ENCODE measurements at places on chromosomes 6 and 20. TPM values are rescaled to one million over a fixed set of nuclear protein-coding genes. Genes with fewer than 3 reads are reported as not detected.

DNA sequence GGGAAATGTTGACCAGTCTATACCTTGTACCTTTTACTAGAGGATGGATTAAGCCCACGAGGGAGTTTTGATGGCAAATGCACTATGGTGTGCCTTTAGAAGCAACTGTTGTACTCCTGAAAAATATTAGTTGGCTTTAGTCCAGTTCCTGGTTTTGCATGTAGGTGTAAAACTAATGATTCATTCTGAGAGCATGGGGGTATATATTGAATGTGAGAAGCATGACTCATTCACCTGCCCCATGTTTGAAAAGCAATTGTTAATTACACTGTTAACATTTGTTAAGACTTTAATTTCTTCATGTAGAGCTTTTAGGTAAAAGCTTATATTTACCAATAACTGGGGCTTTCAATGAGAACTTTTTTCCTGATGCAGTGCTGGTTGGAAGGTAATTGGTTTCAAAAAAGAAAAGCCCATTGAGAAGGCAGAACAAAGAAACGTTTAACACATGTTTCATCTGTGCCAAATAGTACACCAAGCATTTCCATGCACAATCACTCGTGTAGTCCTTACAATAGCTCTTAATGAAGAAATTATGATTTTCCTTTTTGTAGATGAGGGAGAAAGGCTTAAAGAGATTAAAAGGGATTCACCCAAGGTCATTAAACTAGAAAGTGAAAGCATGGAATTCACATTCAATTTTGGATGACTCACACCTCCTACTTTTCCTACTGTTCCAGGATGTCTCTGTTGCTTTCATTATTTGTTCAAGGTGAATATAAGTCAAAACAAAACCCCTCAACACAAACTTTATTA, 134.1 kb downstream of the CCDC170 start:
- DNase-seq = no peak

DNA sequence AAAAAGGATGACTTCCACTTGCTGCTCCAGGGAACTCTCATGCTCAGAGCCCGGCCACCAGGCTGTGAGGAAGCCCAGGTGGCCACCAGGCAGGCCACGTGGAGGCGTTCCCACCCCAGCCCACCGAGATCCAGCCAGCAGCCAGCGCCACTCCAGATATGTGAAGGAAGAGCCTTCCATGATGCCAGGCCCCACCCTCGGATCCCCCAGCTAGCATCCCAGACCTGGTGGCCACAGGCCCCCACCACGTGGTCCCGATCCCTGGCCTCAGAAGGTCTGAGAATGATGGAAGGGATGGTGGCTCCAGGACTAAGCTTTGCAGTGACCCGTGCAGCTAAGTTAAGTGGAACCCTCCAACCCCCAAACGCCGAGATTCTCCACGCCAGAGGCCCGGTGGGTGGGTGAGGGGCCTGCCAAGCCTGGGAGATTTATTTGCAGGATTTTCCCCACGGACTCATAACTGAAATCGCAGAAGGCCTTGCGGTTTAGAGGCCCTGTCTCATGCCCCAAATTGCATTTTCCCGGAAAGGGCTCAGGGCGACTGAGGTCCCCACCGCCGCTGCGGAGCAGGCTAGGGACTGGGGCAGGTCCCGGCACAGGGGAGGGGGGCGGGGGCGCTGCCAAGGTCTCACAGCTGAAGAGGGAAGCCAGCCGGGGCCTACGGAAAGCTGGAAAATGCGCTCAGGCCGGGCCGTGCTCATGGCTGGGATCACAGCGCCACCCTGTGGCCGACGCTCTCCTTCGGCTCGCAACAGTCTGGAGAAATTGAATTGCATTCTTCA, 31.1 kb upstream of the CST7 start:
- DNase-seq = no peak

DNA sequence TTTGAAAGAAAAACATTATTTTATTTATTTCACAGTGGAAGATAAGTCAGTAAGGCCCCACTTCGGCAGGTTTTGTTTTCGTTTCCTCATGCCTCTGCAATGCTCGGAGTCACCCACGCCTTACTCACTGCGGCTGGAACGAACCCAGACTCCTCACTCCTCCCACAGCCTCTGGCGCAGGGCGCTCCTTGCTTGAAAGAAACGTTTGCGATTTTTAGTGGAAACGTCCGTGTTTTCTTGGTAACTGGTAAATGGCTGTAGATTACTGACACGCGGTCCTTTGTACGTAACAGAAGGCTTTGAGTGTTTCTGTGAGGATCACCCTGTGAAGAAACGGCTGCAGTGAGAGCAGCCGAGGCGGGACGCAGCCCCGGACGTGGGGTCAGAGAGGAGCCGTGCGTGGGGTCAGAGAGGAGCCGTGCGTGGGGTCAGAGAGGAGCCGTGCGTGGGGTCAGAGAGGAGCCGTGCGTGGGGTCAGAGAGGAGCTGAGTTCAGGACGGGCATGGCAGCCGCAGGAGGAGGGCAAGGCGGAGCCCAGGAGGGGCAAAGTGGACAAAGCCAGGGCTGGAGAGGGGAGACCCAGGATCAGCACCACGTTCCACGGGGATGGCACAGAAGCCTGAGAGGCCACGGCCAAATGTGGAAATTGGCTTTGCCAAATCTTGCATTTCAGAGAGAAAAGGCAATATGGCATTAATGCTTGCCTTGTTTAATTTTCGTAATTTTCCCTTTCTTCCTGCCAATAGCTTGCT, 198.6 kb upstream of the THBS2 start:
- no peak for DNase-seq

- DNase-seq = no peak
Measured at GRCh38 chr20:19712721-19713260, 45.3 kb upstream of the RIN2 start.

GRCh38 chr6:11773581-11773980, 5.0 kb downstream of the ADTRP start:
- DNase-seq = no peak

- no peak for DNase-seq
Measured at GRCh38 chr6:151434369-151434768, 17.6 kb downstream of the RMND1 start.

DNA sequence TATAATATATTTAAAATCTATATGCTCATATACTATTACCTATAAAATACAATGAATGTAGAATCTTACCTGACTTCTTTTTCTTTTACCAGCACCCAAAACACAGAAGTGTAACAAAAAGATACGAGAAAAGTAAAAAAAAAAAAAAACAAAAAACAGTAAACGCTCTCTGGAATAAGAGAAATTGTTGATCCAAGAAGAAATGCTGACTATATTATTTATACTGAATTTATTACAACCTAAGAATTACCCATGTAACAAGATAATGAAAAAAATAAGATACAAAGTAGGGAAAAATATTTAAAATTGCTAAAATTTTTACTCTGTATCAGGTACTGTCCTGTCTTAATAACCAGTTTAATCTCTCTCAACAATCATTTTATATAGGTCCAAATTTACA, 787.9 kb upstream of the MAN1A1 start:
- no peak for DNase-seq

- no peak for DNase-seq
Measured at GRCh38 chr20:11790046-11790445, 127.6 kb upstream of the BTBD3 start.

- DNase-seq = no peak
Measured at GRCh38 chr6:142937986-142938385, 7.0 kb downstream of the HIVEP2 start.

- DNase-seq = no peak
Measured at GRCh38 chr6:41040101-41040939, 1.3 kb upstream of the UNC5CL start.

- no peak for DNase-seq
Measured at GRCh38 chr6:73579389-73579788, 58.6 kb upstream of the EEF1A1 start.

DNA sequence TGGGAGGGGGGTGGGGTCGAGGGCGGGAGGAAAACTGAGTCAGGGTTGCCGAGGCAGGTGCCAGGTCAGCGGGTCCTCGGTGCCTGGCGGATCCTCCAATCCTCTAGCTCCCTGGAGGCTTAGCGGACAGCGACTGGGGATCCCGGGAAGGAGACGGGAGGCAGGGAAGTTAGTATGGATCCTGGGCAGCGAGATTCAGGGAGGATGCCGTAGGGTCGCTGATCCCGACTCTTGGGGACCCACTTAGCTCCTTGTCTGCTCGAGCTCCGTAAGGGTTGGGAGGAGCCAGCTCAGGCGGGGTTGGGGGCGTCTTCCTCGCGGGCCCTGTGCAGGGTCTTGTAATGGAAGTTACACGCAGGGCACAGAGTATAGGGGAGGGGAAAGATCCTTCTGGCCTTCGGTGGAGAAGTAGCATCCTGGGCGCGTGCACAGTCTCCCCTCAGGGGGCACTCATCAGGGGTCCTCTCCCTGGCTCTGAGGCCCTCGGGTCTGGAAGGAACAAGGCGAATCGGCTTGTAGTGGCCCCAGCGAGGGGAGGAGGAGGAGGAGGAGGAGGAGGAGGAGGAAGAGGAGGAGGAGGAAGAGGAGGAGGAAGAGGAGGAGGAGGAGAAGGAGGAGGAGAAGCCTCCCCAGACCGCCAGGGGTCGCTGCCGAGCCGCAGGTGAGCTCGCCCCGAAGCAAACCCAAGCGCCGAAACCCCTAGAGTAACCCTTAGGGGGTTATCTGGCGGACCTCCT, 6.4 kb upstream of the SLC12A5 start:
- peak; percentile 71 for DNase-seq

- no peak for DNase-seq
Measured at GRCh38 chr6:74167511-74167910, 471.5 kb downstream of the CD109 start.

DNA sequence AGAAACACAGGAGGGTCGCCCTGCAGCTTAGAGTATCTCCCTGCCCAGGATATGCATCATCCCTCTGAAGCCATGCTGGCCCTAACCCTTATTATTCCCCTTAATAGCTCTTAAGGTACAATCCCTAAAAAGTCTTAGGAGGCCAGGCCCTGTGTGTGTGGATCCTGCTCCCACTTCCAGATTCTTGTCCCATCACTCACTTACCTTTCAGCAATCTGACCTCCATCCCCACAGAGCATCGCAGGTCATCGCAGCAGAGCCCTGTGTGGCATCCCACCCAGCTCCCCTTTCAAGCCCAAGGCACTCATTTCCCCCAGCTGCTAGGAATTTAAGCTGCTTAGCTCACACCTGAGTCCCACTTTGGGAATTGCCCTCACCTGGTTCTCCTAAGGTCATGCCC, 223.8 kb upstream of the SMLR1 start:
- no peak for DNase-seq

DNA sequence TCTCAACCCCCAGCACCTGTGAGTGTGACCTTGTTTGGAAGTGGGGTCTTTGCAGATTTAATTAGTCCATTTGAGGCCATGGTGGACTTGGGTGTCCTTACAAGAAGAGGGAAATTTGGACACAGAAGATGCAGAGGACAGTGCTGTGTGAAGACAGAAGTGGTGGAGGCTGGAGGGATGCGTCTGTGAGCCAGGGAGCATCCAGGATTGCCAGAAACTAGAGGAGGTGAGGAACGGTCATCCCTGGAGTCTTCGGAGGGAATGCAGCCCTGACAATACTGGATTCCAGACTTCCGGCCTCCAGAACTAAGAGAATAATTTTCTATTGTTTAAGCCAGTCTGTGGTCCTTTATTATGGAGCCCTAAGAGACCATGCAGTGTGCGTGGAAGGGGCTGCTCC, 22.9 kb upstream of the NPBWR2 start:
- DNase-seq = no peak

DNA sequence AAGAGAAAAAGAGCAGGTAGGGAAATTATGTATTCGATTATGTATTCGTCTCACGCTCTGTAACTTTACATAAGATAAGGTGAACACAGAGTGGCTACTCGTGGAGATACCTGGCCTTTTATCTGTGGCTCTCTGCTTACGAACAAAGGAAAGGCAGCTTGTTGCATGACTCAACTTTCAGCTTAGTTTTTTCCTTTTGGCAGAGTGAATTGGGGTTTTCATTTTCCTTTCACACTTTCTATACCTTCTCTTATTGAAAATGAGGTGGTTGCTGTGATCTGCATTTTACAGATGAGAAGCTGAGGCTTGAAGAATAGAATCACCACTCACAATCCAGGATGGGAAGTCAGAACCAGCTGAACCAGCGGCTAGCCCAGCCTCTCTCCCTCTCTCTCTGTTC, 13.3 kb upstream of the KCNK15 start:
- DNase-seq = no peak

DNA sequence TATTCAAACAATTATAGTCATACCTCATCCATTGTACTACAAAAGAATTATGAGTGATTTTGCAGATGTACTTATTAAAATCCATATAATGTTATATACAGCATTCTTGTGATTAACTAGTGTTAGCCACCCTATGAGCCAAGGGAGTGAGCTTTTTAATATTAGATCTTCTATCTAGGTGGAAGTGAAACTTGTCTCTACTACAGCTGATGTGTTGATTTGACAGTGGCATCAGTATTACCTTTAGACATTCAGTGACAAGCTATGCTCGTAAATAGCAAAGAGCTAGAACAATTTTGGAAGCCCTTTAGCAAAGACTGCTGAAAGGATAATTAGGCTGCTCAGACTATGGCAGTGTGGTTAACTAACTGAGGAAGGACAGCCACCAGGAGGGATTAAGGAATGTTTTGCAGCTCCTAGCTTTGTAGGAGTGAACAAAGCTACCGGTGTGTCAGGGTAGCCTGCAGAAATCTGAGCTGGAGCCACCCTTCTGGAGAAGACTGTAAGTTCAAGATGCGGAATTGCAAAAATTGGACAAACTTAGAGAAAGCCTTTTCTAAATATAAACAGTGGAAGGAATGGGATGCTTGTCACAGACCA, 73.7 kb downstream of the AFG1L start:
- peak; percentile 9 for DNase-seq

DNA sequence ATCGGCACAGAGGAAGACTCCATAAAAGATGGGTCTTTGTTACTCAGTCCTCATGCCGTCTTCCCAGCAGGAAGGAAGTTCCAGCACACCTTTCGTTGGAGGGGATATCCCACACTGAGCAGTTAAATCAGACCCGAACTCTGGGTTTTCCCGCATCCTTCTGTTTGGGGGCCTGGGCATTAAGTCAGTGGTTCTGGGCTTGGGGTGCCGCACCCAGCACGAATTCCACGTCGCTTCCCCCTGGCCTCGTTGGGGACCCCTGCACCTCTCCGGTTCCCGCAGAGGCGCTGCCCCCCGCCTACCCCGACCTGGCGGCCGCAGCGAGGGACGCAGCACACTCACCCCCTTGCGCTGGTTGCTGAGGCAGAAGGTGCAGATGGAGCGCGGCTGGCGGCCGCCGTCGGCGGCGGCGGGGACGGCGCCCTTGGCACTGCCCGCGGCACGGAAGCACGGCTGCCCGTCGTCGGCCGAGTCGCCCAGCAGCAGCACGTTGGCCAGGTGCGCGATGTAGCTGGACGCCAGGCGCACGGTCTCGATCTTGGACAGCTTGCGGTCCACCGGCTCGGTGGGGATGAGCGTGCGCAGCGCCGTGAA, 641 bp downstream of the TCF15 start:
- DNase-seq = no peak

GRCh38 chr6:14986370-14986769, 259.5 kb upstream of the JARID2 start:
- DNase-seq = no peak

The FARS2 gene
- polyA plus RNA-seq = 25.8 TPM

The KCNK16 gene
- not detected for polyA plus RNA-seq

The TASP1 gene
- polyA plus RNA-seq = 15.4 TPM

The SLC17A2 gene
- polyA plus RNA-seq = not detected

The LCA5 gene
- 0.15 TPM for polyA plus RNA-seq

The SLC22A16 gene
- not detected for polyA plus RNA-seq

The SLC17A1 gene
- not detected for polyA plus RNA-seq
